Heart left ventricle (tissue), 16 donors: ENCODE measurements at places on chromosomes 3 and 15.

- DNase-seq, result no peak
Observed at GRCh38 chr15:94411285-94411684, 179.9 kb downstream of the MCTP2 start.

DNA sequence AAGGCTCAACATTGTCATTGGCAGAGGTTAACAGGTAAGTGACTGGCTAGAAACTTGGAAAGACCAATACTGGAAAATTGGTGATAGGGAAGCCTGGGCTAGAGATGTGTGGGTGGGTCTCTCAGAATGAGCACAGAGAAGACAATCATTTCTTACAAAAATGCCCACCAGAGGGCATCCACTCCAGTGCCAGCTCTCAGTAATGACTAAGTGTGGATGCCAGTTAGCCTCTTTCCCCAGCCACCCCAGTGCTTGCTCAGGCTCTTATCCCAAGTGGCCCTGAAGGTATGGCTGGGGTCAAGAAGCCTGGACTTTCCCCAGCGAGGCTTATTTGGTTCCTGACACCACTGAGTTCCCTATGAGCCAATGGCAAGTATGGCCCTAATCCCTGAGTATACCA is 115.9 kb upstream of the ST8SIA2 start:
- no peak for DNase-seq

DNA sequence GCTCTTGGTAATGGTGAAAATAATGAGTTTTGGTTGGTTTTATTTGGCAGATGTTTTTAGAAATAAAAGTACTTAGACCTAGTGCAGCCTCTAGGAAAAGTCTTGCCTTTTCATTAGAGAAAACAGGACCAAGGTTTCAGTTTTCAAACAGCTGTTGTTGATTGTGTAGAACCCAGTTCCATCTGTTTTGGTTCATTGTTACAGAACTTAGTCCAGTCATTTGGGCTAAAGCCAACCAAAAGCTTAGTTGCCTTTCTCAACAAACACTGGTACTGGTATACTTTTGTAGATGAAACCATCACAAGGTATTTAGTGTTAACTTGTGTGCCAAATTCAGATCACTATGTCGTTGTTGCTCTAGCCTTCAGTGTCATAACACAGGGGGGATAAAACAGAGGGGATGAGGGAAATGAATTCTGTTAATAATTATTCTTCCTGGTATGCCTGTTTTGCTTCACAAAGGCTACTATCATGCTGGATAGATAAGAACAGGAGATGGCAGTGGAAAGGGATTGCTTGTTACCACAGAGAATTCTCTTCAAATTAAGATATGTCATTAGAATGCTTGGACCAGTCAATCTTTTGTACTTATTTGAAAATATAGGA is 12.6 kb upstream of the APH1B start:
- DNase-seq, result no peak

GRCh38 chr3:3064297-3064696 is 45.9 kb downstream of the IL5RA start:
- no peak for DNase-seq

DNA sequence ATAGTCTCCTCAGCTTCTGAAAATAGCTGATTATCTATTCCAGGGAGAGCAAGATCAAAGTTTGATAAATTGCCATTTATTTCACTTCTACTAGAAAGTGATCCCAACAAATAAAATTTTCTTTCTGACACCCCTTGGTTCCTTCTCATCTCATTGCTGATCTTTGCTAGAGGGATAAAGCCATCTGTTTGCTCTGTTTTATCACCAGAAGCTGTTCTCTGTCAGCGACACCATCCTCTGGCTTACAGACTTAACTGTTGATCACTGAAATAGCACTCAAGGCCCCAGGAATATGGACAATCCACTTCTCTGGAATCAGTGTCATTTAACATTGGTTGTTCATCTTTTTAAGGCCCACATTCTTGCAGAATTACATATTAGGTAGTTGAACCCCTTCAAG is 219.0 kb downstream of the LSAMP start:
- DNase-seq, result no peak

- peak; percentile 44 for DNase-seq
Observed at GRCh38 chr3:139797724-139798343, 120.1 kb upstream of the NMNAT3 start.

- DNase-seq, result no peak
Observed at GRCh38 chr3:38984110-38984509, 67.6 kb downstream of the SCN11A start.

DNA sequence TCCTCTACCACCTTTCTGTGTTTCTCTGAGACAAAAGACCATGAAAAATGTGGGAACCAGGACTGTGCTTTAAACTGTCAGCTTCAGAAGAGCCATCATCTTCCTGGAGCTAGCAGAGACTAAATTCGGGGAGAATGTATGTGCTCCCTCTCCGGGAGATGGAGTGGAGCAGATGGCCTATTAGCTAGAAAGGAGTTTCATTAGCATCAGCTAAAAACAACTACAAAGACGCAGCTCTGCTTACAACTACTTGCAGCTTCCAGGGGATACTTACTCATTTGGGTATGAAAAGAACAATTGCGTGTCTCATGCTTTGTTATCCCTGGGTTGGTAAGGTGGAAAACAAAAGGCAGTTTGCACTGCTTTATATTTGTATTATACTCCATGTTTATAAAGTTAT is 159.6 kb downstream of the MFSD1 start:
- DNase-seq, result no peak

- no peak for DNase-seq
Observed at GRCh38 chr3:57278237-57278636, 14.2 kb downstream of the ASB14 start.

DNA sequence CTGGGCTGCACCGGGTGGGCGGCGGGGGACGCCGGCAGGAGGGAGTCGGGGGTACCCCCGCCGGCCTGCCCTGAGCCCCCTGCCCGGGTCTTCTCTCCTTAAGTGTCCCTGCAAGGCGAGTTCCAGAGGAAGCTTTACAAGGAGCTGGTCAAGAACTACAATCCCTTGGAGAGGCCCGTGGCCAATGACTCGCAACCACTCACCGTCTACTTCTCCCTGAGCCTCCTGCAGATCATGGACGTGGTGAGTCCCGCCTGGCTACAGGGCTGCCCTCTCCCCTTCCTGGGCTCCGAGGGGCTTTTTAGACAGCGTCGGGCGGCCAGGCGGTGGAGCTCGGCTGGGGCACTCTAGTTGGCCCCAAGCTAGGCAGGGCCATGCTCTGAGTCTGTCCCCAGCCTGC is 480 bp downstream of the CHRNA7 start:
- DNase-seq, result no peak

DNA sequence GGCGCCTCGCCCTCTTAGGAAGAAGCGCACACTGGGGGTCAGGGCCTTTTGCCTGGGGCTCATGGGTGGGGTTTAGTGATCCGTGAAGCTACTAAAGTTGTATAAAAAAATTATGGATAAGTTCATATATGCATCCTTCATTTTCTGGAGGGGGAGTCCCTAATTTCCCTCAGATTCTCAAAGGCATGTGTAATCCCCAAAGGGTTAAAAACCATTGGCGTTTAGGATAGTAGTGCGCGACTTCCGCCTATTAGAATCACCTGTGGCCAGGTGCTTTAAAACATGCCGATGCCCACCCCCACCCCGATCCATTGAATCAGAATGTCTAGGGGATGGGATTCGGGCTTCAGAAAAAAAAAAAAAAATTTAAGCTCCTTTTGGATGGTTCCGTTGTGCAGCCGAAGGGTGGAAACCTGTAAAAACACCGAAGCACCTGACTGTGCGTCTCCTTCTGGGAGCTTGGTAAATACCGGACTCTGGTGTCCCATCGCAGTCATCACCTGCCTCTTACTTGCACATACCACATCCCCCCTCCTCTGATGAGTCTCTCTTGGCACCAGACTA is 570 bp downstream of the APH1B start:
- DNase-seq, result no peak

GRCh38 chr3:120172070-120172469 is 77.8 kb upstream of the GSK3B start:
- DNase-seq, result no peak

GRCh38 chr3:120071259-120071658 is 23.0 kb downstream of the GSK3B start:
- DNase-seq, result no peak
